Thymus (tissue), 14 donors: ENCODE measurements at places on chromosomes 6 and 20.
A peak's percentile ranks its signal among the peaks of the same experiment; 100 is the strongest.

DNA sequence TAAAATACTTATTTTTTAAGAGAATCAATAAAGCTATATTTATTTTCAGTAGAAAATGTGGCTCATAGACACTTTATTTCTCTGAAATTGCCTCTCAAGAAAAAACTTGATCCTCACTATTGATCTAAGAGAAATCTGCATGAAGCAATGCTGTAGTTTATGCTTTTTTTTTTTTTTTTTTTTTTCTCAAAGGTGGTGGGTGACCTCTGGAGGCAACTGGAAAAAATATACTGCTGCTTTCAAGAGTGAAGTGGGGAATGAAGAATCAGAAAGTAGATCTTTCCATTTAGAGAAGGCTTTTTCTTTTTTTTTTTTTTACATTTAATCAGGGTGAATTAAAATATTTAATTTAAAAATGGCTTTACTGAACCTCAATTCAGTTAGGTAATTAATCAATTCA is 169.3 kb downstream of the SLC16A10 start:
- H3K4me1 ChIP-seq, result peaks cover 13% of the 10 kb centered on the region
- H3K4me3 ChIP-seq, result no peak overlapping the region
- DNase-seq, result no peak
- no peaks in the 10 kb centered on the region for H3K27me3 ChIP-seq

DNA sequence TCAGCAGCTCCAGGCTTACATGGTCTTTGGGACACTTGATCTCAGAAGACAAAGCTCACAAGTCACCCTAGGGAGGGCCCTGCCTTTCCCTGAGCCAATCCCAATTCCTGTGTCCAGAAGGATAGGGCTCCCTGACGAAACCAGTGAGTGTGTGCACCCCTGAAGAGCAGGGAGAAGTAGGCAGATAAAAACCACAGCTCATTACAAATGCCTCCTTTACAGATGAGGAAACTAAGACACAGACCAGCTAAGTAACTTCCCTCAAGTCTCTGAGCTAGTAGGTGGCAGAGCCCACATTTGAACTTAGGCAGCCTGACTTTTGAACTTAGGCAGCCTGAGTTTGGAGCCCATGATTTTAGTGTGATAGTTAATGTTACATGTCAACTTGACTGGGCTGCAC is 6.7 kb upstream of the ZFAND3 start:
- H3K4me3 ChIP-seq, result no peak overlapping the region
- no peaks in the 10 kb centered on the region for H3K4me1 ChIP-seq
- H3K36me3 ChIP-seq, result no peaks in the 10 kb centered on the region
- DNase-seq, result no peak

DNA sequence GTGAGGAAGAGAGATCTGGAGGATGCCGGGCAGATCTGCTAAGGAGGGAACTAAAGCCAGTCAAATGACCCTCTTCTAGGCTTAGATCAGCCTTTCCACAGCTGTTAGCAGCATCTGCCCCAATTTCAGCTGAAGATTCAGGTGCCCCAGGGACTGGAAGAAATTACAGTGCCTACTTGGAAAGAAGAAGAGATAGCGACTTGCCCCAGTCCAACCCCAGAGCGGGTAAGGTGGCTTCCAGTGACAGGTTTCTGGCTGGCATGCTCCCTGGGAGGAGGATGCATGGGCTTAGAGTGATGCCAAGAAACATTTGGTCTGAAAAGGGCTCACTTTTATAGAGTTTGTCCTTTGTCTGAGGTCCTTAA is 620 bp downstream of the TJAP1 start:
- DNase-seq, result no peak
- H3K4me3 ChIP-seq, result peak overlapping the region; percentile 85

- H3K36me3 ChIP-seq, result no peaks in the 10 kb centered on the region
- no peaks in the 10 kb centered on the region for H3K4me1 ChIP-seq
- no peak overlapping the region for H3K4me3 ChIP-seq
- no peak overlapping the region for H3K27ac ChIP-seq
- no peak for DNase-seq
These were observed 21.3 kb upstream of the TMEM14A start for GRCh38 chr6:52649536-52650160.

- no peak overlapping the region for H3K27ac ChIP-seq
- H3K4me1 ChIP-seq, result no peaks in the 10 kb centered on the region
- H3K4me3 ChIP-seq, result no peak overlapping the region
- no peak for DNase-seq
- H3K27me3 ChIP-seq, result peaks cover 95% of the 10 kb centered on the region
- H3K36me3 ChIP-seq, result no peaks in the 10 kb centered on the region
These were observed 4.0 kb upstream of the FOXF2 start for GRCh38 chr6:1385129-1386037.

DNA sequence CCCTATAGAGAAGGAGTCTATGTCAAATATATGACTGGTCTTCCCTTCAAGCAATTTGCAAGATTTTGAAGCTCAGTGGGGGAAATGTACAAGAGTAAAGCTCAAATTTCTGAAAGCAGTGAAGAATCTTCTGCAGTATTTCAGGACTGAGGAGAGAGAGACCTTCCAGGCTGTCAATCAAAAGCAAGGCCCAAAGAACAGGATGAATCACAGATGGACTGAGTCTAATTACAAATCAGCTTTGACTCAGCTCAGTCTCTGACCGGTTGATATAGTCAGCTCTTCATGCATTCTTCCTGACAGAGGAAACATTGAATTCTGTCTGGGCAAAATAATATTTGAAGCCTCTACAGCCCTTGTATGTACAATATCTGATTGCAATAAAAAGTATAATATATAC is 7.7 kb upstream of the HTR1B start:
- no peak overlapping the region for H3K27ac ChIP-seq
- no peaks in the 10 kb centered on the region for H3K4me1 ChIP-seq
- H3K36me3 ChIP-seq, result no peaks in the 10 kb centered on the region
- DNase-seq, result no peak

DNA sequence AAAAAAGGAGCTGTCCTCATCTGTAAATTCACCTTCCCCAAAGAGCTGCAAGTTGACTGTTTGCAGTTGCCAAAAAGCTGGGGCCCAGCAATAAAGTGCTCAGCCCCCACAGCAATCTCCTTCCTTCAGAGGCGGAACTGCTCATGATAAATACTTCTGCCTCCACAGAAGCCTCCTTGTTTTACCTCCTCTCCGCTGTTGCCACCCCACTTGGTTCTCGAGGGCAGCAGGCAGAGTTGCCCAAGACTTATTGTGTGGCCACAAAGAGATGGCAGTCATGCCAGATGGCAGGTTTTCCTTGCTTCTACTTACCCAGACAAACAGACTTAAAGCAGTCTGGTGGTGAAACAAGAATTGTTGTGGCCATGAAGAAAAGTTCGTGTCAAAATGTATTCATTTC is 66.3 kb downstream of the SLX4IP start:
- H3K36me3 ChIP-seq, result no peaks in the 10 kb centered on the region
- H3K4me3 ChIP-seq, result peak overlapping the region; percentile 21
- H3K4me1 ChIP-seq, result peaks cover 16% of the 10 kb centered on the region
- DNase-seq, result no peak

GRCh38 chr20:1868856-1869255 is 26.4 kb upstream of the SIRPA start:
- no peak overlapping the region for H3K4me3 ChIP-seq
- no peak for DNase-seq
- H3K4me1 ChIP-seq, result no peaks in the 10 kb centered on the region
- no peak overlapping the region for H3K27ac ChIP-seq
- no peaks in the 10 kb centered on the region for H3K27me3 ChIP-seq
- no peaks in the 10 kb centered on the region for H3K36me3 ChIP-seq

GRCh38 chr20:51128198-51128597 is 105.3 kb upstream of the KCNG1 start:
- H3K27ac ChIP-seq, result no peak overlapping the region
- no peaks in the 10 kb centered on the region for H3K27me3 ChIP-seq
- no peaks in the 10 kb centered on the region for H3K36me3 ChIP-seq
- peaks cover 2% of the 10 kb centered on the region for H3K4me1 ChIP-seq
- no peak for DNase-seq

DNA sequence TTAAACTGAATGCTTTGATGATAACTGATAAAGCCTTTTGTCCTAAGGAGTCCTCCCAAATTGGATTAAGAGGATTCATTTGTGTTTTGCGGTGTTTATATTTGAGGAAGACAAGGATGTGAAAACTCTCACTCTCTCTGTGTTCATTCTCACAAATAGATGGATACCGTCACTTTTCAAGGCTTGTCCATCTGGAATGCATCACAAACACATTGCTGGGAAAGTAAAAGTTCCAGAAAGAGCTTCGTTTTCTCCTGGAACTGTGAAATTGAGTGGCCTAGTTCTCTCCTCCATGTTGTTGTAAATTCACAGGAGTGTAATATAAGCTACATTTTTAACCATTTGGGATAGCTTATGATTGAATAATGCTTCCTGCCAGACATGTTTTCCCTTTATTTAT is 581.6 kb upstream of the FLRT3 start:
- H3K4me1 ChIP-seq, result no peaks in the 10 kb centered on the region
- no peak overlapping the region for H3K4me3 ChIP-seq

- no peaks in the 10 kb centered on the region for H3K36me3 ChIP-seq
- no peaks in the 10 kb centered on the region for H3K4me1 ChIP-seq
These were observed 20.1 kb upstream of the COL10A1 start for GRCh38 chr6:116145803-116146675.

DNA sequence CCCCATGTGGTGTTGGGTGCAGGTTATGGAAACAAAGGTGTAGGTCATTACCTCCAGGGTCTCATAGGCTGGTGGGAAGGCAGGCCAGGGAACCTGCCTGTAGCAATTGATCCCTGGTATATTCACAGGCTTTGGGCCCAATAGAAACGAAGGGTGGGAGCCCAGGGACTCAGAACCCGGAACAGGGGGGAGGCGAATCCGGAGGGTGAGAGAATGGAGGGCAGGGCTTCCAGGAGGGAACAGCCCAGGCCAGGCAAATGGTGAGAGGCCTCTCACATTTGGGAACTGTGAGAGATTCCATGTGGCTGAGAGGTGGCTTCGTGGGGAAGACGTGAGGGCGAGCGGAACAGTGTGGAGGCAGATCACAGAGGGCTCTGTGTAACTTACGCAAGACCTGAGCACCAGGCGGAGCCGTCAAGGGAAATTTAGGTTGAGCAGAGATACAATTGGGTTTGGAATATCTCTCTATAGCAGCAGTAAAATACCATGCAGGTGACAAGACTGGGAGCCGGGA is 267.1 kb downstream of the ERMARD start:
- H3K27ac ChIP-seq, result no peak overlapping the region
- peaks cover 14% of the 10 kb centered on the region for H3K4me1 ChIP-seq
- no peak overlapping the region for H3K4me3 ChIP-seq
- H3K27me3 ChIP-seq, result peaks cover 12% of the 10 kb centered on the region
- DNase-seq, result no peak

DNA sequence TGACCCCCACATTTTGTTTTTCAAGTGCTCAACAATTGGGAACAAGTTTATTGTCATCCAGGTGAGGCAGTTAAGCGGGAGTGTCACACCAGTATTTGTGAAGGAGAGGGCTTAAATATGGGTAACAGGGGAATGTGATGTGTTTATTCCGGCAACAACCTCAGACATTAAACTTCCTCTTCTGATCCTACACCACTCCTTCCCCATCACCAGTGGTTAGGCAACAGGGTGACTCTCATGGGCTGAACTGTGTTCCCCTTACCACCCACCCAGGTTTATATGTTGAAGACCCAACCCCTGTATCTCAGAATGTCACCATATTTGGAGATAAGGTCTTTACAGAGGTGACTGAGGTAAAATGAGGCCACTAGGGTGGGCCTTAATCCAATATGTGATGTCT is 52.1 kb upstream of the RNF182 start:
- DNase-seq, result no peak
- H3K27me3 ChIP-seq, result no peaks in the 10 kb centered on the region
- H3K36me3 ChIP-seq, result no peaks in the 10 kb centered on the region
- peaks cover 5% of the 10 kb centered on the region for H3K4me1 ChIP-seq
- no peak overlapping the region for H3K27ac ChIP-seq

- H3K27me3 ChIP-seq, result no peaks in the 10 kb centered on the region
- H3K4me3 ChIP-seq, result no peak overlapping the region
- no peaks in the 10 kb centered on the region for H3K4me1 ChIP-seq
- no peaks in the 10 kb centered on the region for H3K36me3 ChIP-seq
- DNase-seq, result no peak
These were observed 172.5 kb upstream of the THEMIS start for GRCh38 chr6:128073389-128073788.

GRCh38 chr6:168115748-168116437 is 36.9 kb upstream of the FRMD1 start:
- H3K36me3 ChIP-seq, result no peaks in the 10 kb centered on the region
- no peak for DNase-seq
- no peak overlapping the region for H3K27ac ChIP-seq
- no peaks in the 10 kb centered on the region for H3K27me3 ChIP-seq

DNA sequence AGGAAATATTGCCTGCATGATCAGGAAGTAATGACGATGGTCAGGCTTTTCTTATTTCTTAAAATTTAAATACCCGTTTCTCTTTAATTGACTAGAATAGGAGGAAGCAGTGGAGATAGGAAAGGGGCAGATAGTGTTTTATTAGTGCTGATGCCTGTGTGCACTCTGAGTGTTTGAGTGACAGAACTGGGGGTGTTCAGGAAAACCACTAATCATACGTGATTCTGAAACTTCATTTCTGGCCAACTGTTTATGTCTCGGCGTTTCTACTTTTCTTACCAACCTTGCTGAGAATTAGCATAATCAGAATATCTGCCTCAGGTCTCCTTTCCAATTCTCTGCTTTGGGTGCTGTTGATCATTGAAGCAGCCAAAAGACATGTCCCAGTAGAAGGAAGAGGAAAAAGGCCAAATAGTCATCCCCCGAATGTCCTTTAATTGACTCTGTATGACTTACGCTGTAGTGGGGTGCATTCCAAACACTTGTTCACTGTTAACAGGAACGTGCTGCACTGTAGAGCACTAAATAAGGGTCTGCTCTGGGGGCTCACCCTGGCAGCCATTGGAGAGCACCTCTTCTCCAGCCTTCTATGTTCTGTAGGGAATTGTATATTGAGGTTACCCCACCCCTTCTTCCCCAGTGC is 152.9 kb downstream of the JARID2 start:
- H3K36me3 ChIP-seq, result no peaks in the 10 kb centered on the region
- H3K4me3 ChIP-seq, result no peak overlapping the region
- no peak overlapping the region for H3K27ac ChIP-seq

DNA sequence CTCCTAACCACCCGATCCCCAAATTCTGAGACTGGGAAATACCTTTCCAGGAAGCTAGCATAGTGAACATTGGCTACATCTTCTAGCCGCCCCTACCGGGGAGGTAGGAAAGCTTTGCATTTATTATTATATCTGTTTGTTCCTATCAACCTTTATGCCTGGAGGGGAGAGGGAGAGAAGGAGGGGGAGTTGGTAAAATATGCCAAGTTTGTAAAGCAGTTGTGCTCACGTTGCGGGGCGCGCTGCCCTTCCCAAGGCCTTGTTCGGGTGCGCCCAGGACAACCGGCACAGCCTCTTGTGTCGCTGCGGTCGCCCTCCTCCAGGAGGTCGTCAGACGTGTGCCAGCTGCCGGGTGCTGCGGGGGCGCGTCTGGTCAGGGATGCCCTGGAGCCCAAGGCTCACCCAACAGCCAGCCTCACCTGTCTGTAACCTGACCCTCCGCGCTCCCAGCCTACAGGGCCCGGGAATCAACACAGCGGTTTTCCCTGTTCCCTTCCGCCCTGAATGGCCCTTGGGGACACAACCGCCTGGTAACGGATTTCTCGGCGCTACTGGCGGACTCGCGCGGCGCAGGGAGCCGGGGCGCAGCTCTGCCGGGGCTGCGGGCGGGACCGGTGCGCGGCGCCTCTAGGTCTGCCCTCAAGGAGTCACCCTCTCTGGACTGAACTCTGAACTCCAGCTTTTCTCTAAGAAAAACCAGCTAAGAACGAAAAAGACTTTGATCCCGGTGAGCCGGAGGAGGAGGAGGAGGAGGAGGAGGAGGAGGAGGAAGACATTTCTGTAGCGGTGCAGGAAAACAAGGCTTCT is 1.1 kb upstream of the OVOL2 start:
- H3K27me3 ChIP-seq, result peaks cover 80% of the 10 kb centered on the region
- H3K4me1 ChIP-seq, result no peaks in the 10 kb centered on the region
- no peaks in the 10 kb centered on the region for H3K36me3 ChIP-seq
- no peak overlapping the region for H3K27ac ChIP-seq
- no peak overlapping the region for H3K4me3 ChIP-seq
